ENCODE measurements at places on chromosomes 11 and 22. TPM values are rescaled to one million over a fixed set of nuclear protein-coding genes. Genes with fewer than 3 reads are reported as not detected.
A peak's percentile ranks its signal among the peaks of the same experiment; 100 is the strongest.

Gene CCDC73
- not detected for total RNA-seq

Gene NRGN
- 1.7 TPM for total RNA-seq

Gene FTH1
- 2,458 TPM for total RNA-seq

Gene C22orf15
- total RNA-seq, result 0.58 TPM

DNA sequence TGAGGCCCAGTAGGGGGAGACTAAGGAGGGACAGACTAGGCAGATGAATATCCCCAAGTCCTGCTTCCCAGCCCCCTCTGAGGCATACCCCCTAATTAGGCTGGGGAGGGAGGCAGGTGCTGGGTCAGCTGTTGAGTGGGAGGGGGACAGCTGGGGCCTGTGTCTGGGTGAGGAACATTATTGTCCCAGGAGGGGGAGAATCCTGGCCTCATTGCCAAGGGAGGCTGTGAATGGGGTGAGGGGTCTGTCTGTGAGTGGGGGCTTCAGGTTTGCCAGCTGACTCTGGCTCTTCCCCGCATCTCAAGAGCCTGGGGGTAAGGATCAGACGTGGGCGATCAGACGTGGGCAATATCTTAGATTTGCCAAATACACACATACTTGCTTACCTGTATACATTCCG is 2.1 kb downstream of the INPPL1 start:
- H3K4me1 ChIP-seq, result peaks cover 60% of the 10 kb centered on the region

- peak overlapping the region; percentile 97 for H3K27ac ChIP-seq
- no peaks in the 10 kb centered on the region for H3K36me3 ChIP-seq
- no peaks in the 10 kb centered on the region for H3K27me3 ChIP-seq
- H3K4me3 ChIP-seq, result no peak overlapping the region
- peaks cover 100% of the 10 kb centered on the region for H3K4me1 ChIP-seq
Observed at GRCh38 chr11:75345455-75346160, 5.9 kb downstream of the ARRB1 start.

DNA sequence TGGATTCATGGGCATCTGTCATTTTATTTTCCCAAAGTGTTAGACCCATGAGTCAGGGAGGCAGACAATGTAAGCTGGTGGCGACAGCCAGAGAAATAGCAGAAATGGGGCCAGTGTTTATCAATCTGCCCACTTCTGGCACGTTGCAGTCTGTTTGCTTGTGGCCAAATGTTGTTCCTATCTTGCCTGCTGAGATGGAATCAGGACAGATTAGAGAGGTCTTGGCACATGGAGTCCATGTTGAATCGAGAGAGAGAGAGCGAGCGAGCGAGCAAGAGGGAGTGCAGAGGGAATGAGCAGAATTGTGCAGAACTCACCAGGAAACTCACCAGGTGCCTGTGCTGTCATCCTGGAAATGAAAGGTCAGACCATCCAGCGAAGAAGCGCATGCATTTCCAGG is 21.9 kb upstream of the PARVG start:
- peaks cover 1% of the 10 kb centered on the region for H3K36me3 ChIP-seq
- no peak overlapping the region for H3K4me3 ChIP-seq
- H3K27ac ChIP-seq, result peak overlapping the region; percentile 78
- DNase-seq, result no peak
- H3K27me3 ChIP-seq, result no peaks in the 10 kb centered on the region
- H3K4me1 ChIP-seq, result peaks cover 29% of the 10 kb centered on the region

- no peaks in the 10 kb centered on the region for H3K36me3 ChIP-seq
- H3K4me3 ChIP-seq, result no peak overlapping the region
- no peak for DNase-seq
- H3K27ac ChIP-seq, result no peak overlapping the region
Observed at GRCh38 chr11:127393460-127393997, 393.0 kb upstream of the KIRREL3 start.

DNA sequence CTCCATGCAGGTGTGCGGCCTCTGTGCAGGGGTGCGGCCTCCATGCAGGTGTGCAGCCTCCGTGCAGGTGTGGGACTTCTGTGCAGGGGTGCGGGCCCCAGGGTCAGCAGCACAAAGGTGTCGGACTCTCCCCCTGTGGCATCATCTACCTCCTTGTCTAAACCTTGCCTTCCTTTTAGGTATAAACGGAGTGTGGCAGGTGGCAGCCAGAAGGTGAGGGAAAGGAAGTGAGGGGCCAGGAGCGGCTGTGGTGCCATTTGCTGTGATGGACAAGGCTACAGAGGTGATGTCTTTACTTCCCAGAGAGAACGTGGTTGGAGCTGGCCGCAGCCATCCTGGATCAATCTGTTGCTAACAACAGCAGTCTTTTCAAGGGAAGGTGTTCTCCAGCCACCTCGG is 9.1 kb downstream of the GAL start:
- no peaks in the 10 kb centered on the region for H3K4me1 ChIP-seq
- H3K4me3 ChIP-seq, result no peak overlapping the region
- no peaks in the 10 kb centered on the region for H3K27me3 ChIP-seq
- H3K27ac ChIP-seq, result no peak overlapping the region

DNA sequence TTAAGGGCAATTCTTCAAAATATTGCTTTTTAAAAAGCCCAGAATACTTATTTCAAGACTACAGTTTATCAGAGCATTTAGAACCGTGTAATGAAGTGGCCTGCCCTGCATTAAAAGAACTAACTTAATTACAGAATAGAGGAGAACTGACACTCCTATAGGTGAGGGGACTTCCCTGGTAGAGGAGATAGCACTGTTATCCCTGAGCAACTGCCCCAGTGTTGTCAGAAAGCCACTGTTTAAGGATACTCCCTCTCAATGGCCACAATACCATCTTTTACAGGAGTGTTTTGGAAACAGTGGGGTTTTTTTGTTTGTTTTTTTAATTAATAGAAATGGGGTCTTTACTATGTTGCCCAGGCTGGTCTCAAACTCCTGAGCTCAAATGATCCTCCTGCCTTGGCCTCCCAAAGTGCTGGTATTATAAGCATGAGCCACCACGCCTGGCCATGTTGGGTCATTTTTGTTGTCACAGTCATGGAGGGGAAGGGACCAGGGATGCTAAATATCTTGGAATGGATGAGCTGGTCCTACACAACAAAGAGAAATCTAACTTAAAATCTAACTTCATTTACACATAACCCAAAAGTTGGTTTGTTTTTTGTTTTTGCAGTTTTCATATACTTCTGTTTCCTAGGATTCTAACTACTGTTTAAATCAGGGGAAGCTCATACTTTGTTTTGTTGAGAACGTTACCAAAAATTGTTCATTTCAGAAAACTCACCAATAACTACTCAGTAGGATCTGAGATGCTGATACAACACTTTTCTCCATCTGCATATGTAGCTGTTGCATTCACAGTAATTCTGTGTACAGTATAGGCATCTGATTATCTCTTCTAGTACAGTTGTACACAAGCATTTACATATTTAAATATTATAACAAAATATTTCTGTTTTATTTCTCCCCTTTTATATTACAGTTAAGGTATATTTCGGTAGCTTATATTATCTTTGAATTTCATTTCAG is 8.1 kb downstream of the RPL27A start:
- DNase-seq, result no peak
- no peak overlapping the region for H3K27ac ChIP-seq
- peaks cover 69% of the 10 kb centered on the region for H3K36me3 ChIP-seq

DNA sequence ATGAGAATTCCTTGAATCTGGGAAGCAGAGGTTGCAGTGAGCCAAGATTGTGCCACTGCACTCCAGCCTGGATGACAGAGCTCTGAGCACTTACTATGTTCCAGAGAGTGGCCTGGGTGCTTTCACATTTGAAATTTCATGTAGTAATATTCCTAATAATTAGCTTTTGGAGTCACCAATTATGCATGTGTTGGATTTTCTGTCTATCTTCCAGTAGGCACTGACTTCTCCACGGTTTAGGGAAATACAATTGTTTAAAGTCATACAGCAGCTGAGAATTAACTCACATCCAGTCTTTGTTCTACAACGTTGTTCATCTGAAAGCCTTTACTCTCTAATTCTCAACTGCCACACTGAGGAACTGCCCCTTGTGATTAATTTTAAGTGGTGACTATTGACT is 150.2 kb downstream of the CSNK2A3 start:
- no peaks in the 10 kb centered on the region for H3K36me3 ChIP-seq
- no peak overlapping the region for H3K4me3 ChIP-seq
- no peak overlapping the region for H3K27ac ChIP-seq
- no peaks in the 10 kb centered on the region for H3K4me1 ChIP-seq

- DNase-seq, result no peak
- no peaks in the 10 kb centered on the region for H3K4me1 ChIP-seq
- no peaks in the 10 kb centered on the region for H3K36me3 ChIP-seq
- no peaks in the 10 kb centered on the region for H3K27me3 ChIP-seq
- H3K4me3 ChIP-seq, result no peak overlapping the region
Observed at GRCh38 chr11:117419482-117420142, 92.0 kb downstream of the CEP164 start.

DNA sequence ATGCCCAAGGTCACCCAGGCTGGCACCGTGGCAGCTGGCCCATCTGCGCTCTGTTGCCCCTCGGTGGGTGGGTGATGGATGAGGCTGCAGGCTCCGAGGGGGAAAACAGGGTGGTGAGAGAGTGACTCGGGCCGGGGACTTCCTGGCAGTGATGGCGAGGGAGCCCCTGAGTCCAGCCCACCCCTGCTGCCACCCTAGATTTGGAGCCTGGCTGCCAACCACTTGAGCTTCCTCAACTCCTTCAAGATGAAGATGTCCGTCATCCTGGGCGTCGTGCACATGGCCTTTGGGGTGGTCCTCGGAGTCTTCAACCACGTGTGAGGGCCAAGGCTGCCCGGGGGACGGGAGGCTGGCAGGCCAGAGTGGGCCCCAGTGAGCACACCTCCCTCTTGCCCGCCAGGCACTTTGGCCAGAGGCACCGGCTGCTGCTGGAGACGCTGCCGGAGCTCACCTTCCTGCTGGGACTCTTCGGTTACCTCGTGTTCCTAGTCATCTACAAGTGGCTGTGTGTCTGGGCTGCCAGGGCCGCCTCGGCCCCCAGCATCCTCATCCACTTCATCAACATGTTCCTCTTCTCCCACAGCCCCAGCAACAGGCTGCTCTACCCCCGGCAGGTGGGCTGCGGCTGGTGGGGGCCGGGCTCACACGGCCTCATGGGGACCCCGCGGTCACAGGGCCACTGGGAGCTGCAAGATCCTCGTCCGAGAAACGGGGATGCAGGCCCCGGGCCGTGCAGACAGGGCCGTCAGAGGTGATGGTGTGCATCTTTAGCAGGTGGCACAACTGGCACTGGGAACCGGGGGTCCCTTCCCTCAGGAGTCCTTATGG is 10.1 kb downstream of the TCIRG1 start:
- DNase-seq, result no peak
- no peaks in the 10 kb centered on the region for H3K27me3 ChIP-seq
- H3K36me3 ChIP-seq, result peaks cover 93% of the 10 kb centered on the region
- peaks cover 9% of the 10 kb centered on the region for H3K4me1 ChIP-seq
- no peak overlapping the region for H3K4me3 ChIP-seq
